Omental fat pad (tissue), 4 donors: ENCODE measurements at places on chromosomes 5 and 9.

DNA sequence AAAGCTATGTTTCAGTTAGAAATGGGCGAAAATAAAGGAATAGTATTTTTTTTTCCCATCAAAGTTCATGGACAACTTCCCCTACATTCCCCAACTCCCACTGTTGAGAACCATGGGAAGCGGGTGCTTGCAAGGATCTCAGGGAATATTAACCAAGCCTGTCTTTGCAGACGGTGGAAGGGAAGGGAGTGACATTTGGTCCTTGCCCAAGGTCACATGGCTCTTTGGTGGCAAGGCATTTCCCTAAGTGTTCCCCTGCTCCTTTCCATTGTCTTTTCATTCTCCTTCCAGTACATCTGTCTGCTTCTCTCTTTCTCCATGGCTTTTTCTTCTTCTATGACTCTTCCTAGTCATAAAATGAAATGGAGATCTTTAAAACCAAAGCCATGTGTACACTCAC is 19.0 kb downstream of the C9orf57 start:
- no peak for DNase-seq

- no peak for DNase-seq
These were observed 58.3 kb downstream of the NRG2 start for GRCh38 chr5:139984816-139985215.

GRCh38 chr5:135322271-135322670 is 76.8 kb downstream of the MACROH2A1 start:
- DNase-seq: no peak

DNA sequence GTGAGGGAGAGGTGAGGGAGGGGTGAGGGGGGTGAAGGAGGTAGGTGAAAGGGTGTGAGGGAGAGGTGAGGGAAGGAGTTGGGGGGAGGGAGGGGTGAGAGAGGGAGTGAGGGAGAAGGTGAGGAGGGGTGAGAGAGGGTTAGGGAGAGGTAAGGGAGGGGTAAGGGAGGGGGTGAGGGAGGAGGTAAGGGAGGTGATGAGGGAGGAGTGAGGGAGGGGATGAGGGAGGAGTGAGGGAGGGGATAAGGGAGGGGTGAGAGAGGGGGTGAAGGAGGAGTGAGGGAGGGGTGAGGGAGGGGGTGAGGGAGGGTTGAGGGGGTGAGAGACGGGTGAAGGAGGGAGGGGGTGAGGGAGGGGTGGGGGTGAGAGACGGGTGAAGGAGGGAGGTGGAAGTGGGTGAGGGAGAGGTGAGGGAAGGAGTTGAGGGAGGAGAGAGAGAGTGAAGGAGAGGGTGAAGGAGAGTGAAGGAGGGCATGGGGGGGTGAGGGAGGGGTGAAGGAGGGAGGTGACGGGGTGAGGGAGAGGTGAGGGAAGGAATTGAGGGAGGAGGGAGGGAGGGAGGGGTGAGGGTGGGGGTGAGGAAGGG is 18.5 kb downstream of the NINJ1 start:
- DNase-seq: no peak

DNA sequence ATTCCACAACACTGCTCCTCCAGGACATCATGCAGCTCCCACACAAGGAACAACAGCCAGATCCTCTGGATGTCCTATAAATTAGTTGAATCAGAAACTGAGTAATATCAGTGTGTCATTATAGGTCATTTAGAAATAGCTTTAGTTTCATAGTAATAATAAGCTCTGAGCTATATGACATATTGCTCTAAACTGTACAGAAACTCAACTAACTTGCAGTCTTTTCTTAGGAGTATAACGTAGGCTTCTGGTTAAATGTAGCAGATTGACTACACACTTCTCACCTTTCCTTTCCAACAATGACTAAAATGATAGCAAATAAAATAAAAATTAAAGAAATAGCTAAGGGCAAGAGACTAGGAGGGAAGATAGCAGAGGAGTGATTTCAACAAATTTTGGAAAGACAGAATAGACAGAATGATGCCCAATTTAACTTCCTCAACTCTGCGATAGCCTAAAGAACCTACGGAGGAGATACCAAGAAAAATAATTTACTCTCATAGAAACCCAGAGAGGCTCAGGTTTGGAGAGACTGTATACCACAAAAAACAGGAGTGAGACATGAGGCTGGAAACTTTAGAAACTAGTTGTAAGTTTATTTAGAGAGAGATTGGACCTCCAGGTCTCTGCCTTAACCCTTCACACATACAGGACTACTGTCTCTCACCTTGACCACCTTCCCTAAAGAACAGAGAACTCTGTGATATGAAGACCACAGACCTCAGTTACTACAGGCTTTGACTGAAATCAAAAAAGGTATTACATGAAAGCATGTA is 193.7 kb downstream of the TSSK1B start:
- no peak for DNase-seq

- DNase-seq: no peak
These were observed 600 bp downstream of the ERCC6L2 start for GRCh38 chr9:95876138-95876444.

- DNase-seq: no peak
These were observed 8.6 kb downstream of the ADAM19 start for GRCh38 chr5:157566902-157567489.

DNA sequence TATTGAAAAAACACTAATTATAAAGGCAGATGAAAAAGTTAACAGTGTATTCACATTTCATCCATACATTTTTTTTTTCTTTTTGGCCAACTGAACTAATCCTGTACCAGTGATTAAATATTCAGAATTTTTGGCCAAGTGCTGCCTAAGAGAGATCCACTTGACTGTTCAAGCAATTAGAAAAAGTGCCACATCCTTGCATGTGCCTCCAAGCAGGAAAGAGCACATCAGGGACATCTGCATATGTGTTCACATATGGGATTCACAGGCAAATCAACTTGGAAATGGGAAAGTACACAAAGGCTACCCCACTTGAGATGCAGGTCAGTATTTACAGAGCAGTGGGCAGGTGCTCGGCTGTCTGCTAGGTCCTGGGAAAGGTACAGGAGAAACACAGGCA is 163.3 kb upstream of the LHFPL2 start:
- DNase-seq: no peak

GRCh38 chr9:107008447-107008846 is 145.5 kb downstream of the ZNF462 start:
- no peak for DNase-seq

- DNase-seq: no peak
These were observed 71.4 kb downstream of the OTULIN start for GRCh38 chr5:14735944-14736343.

DNA sequence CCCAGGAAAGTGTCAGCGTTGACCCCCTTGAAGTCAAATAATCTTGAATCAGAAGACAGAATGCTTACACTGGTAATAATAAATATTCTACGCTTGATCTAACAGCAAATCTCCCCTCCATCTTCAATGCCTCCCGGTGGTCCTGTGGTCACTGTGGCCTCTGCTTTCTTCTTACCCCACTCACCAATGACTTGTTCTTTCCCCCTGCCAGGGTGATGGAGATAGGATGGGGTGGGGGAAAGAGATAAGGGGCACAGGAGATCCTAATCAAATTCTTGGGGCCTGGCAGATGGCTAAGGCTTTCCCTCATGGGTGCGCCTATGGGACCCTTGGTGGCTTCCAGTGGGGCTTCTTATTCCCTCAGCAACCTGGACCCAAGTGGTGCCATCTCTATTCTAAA is 152.6 kb upstream of the EGFLAM start:
- no peak for DNase-seq

DNA sequence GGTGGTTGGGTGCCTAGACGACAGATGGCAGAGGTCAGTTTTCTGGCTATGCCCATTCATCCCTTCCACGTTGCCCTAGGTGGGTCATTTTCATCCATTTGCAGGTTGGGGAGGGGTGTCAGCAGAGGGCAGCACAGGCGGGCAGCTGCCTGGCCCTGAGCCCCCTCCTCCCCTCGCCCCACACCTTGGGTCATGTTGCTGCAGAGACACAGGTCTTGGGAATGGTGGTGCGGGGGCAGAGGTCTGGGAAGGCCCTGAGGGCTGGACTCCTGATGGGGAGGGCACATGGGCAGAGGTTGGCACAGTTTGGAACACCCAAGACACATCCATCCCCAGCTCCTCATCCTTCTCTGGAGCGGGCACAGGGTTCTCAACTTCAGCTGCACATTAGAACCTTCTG is 103.2 kb upstream of the LMX1B start:
- DNase-seq: no peak

GRCh38 chr5:85545129-85545528 is 1072.6 kb upstream of the COX7C start:
- DNase-seq: no peak

- DNase-seq: no peak
These were observed 5.5 kb upstream of the TNIP1 start for GRCh38 chr5:151086192-151086869.

GRCh38 chr5:180353980-180354452 is 880 bp upstream of the GFPT2 start:
- DNase-seq: no peak
